DMS 273 treated with DMSO at 0.1 percent for 48 hours (cell line): ENCODE measurements at places on chromosomes 1 and 21.

DNA sequence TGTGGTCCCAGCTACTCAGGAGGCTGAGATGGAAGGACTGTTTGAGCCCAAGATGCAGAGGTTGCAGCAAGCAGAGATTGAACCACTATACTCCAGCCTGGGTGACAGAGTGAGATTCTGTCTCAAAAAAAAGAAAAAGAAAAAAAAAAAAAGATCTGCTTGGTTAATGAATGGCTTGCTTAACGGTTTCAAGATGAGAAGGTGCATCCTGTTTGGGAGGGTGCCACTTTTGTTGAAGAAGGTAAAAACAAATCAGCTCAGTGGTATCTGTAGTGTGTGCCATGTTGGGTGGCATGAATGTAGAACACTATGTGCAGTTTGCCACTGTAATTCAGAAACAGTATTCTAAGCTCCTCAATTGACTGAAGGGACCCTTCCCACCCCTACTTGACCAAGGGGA lies 94.9 kb upstream of the ETV3 start:
- no peak for DNase-seq

DNA sequence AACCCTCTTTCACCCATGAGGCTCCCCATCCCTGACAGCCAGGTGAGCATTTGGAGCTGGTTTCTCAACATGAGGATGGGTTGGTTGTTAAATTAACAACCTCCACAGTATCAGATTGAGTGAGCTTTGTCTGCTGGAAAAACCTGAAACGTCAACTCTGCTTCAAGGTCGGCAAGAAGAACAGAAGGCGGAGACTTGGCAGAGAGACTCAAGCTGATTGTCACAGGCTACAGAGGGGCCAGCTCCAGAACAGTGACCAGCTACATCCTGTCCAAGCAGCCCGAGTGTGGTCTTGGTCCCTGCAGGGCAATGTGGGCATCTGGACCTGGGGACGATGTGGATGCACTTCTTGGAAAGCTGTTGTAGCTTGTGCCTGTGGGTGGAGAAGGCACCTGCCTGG lies 36.6 kb upstream of the TMEM51 start:
- DNase-seq, result no peak

DNA sequence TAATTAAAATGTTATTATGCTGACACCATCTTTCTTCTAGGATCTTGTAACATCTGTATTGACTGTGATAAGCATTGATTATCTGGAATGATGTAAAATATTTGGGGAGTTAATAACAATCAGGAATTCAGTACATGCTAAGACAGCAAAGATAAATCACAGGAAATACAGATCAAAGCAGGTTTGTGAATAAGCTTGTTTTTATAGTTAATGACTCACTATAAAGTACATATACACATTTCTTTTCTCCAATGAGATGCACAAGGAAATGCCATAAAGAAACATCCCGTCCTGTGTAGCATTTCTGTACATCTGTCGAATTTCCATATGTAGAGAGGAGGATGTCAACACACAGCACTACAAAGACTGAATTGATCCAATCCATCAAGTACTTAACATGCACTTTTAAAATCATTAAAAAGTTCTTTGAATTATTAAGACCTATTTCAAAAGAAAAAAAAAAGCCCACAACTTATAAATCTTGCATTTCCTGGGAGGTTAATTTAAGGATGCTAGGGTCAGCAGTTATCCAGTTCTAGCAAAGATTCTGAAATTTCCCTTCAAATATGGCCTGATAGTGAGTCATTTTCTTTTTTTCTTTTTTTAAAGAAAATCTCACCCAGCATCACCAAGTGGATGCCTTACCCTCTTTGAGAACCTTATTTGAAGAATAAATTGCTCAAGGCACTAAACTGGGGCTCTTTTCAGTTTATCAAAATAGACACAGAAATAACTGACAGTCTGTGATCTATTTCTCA lies 243.2 kb upstream of the NR5A2 start:
- no peak for DNase-seq

DNA sequence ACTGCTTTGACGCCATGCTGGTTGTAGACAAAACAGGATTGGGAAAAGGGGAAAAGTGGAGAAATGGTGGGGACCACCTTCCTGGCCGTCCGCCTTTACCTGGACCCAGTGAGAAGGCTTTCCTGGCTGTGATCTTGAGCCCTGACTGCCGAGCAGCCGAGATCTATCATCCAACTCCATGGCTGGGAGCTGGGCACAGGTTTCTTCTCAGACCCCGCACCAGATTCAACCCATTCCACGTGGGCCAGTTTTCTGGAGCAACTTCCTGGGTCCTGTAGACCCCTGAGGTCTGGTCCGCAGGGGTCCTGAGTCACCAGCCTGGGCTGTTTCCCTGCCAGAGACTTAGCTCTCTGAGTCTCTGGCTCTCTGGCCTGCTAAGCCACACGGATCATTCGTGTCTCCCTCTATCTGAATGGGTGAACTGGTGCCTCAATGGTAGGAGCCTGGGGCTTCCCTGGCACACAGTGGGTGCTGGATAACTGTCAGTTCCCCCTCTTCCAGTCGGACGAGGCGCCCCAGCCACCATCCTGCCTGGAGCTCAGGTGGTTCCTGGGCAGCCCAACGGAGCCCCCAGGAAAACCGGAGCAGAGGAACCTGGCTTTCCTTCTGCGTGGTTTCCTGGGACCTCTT lies 4.5 kb upstream of the NPHP4 start:
- no peak for DNase-seq

- no peak for DNase-seq
These were observed 10.4 kb upstream of the ADGRB2 start for GRCh38 chr1:31774495-31774894.

GRCh38 chr1:223486932-223487886 lies 94.0 kb downstream of the CCDC185 start:
- DNase-seq, result no peak
